ENCODE measurements at places on chromosomes 12 and 14.

GRCh38 chr14:60189923-60190840 lies 25.0 kb upstream of the DHRS7 start:
- no peak for DNase-seq

GRCh38 chr14:96989306-96989705 lies 192.1 kb downstream of the VRK1 start:
- no peak for DNase-seq

GRCh38 chr14:42687421-42687820 lies 1080.7 kb downstream of the LRFN5 start:
- DNase-seq, result no peak

DNA sequence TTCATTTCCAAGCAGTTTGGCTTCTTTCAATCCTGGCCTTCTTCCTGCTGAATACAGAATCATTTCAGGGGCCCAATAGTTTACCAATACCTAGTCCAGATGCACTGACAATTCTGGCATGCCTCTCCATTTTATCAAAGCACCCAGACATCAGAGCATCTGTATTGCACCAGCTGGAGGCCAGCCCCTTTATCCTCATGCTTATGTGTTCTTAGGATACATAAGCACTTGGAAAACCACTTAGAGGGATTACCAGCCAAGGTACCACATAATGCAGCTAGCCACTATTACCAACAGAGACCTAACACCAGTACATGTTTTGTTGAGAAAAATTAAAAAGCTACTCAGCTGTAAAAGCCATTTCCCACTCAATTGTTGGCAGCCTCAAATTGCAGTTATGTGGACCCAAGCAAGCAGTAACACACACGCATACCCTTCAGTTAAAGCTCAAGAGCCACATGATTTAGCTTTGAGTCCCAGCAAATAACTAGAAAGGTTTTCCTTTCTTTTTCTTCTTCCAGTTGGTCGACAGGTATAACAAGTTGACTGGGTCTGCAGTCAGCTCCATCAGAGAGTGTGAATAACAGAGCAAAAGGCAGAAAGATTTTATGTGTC lies 263.8 kb downstream of the DIO2 start:
- no peak for DNase-seq

DNA sequence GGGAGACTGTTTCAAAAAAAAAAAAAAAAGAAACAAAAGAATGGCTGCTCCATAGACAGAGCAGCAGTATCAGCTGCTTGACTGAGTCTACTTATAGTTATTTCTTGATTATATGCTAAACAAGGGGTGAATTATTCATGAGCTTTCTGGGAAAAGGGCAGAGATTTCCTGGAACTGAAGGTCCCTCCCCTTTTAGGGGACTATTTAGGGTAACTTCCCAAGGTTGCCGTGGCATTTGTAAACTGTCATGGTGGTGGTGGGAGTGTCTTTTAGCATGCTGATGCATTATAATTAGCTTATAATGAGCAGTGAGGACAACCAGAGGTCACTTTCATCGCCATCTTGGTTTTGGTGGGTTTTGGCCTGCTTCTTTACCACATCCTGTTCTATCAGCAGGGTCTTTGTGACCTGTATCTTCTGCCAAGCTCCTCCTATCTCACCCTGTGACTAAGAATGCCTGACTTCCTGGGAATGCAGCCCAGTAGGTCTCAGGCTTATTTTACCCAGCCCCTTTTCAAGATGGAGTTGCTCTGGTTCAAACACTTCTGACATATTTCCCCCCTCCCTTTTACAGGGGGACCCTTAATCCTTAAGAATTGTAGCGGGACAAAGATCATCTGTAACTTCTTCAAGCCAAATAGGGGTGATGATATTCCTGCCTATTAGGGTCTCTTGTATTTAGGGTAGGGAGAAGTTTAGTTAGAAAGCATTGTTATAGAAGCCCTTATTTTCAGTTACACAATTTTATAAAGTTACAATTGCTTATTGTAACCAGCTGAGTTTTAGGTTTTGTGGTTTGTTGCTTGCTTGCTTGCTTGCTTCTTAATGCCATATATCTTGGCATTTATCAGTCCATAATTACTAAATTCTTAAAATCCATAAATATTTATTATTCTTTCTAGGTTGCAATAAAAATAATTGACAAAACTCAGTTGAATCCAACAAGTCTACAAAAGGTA lies 42.5 kb downstream of the MARK3 start:
- DNase-seq, result no peak

- no peak for DNase-seq
Measured at GRCh38 chr12:91965781-91966180, 179.9 kb downstream of the BTG1 start.

- DNase-seq, result no peak
Measured at GRCh38 chr12:80763874-80764273, 47.2 kb downstream of the MYF5 start.

DNA sequence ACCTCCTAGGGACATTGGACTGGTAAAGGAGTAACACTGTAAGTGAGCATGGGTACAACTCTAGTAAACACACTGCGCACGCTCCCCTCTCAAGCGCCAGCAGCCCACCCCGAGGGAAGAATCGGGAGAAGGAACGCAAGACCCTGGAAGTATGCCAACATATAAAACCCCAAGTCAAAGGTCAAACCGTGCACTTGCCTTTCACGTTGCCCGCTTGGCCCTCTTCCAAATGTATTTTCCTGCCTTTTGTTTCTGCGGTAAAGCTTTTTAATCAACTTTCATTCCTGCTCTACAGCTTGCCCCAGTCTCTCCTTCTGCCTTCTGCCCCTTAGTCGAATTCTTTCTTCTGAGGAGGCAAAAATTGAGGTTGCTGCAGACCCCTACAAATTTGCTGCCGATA lies 17.6 kb upstream of the CHST11 start:
- DNase-seq, result no peak

- DNase-seq, result no peak
Measured at GRCh38 chr12:26212988-26213387, 17.6 kb downstream of the SSPN start.

DNA sequence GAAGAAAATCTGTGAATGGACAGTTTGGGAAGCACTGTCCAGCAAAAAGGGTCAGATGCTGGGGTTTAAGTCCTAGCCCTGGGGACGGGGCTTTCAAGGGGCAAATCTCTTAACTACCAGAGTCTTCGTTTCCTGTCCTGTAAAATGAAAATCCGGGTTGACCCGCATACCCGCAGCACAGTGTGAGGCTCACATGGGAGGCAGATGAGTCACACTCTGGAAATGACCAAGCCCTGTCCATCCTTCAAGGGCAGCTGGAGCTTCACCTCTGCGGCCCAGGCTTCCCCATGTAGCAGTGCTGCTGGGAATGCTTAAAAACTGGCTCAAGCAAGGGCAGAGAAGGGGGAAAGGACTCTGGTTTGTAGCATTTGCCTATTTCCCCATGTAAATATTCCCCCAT lies 19.0 kb downstream of the FAM181A start:
- DNase-seq, result no peak

Measured in activated T-helper 1 cell treated with anti-CD3 and anti-CD28 coated beads, Interleukin-2, amount 50 U/mL, for 16 hours (primary cell).